ENCODE measurements at places on chromosomes 4 and X.

DNA sequence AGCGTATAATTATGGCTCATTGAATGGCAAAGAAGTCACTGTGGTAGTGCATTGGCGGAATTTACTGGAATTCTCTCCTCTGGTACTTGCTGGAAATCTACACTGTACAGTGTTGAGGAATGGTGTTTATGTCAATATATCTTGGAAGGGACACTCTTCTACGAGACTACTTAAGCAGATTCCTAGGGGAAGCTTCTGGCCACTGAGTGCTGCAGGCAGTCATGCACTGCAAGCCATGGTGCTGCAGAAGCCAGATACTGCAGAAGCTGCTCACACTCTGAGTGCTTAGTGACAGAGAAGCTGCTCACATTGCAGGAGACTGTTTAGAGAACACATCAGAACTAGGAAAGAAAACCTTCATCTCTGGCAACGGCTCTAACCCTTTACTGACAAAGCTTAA is 725.0 kb downstream of the CCSER1 start:
- no peak for DNase-seq

DNA sequence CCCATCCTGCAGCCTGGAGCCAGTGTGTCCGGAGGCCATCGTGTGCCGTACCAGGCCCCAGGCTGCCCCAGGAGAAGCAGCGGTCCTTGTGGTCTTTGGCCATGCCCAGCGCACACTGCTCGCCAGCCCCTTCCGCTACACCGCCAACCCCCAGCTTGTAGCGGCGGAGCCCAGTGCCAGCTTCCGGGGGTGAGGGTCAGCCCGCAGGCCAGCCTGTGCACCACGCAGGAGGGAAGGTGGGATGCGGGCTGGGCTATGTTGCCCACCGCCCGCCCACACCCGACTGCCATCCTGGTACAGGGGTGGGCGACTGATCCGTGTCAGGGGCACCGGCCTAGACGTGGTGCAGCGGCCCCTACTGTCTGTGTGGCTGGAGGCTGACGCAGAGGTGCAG is 7.6 kb upstream of the SRPK3 start:
- DNase-seq = no peak

GRCh38 chr4:11196927-11197522 is 231.7 kb downstream of the HS3ST1 start:
- DNase-seq = no peak

DNA sequence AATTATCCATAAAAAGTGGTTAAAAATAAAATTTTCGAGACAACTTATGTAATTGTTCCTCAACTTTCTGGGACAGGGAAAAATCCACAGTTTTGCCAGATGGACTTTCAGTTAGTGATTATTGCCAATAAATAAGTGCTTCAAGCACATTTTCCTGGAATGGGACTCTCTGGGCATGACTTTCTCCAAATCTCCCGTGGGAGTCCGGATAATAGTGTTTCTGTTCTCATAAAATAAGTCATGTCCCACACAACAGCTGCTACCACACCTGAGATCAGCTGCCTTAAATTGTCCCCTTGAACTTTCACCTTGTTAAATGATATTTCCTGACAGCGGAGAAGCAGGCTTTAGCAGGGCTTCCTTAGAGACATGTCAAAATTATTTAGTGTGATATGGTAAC is 133.4 kb upstream of the NAP1L5 start:
- no peak for DNase-seq

DNA sequence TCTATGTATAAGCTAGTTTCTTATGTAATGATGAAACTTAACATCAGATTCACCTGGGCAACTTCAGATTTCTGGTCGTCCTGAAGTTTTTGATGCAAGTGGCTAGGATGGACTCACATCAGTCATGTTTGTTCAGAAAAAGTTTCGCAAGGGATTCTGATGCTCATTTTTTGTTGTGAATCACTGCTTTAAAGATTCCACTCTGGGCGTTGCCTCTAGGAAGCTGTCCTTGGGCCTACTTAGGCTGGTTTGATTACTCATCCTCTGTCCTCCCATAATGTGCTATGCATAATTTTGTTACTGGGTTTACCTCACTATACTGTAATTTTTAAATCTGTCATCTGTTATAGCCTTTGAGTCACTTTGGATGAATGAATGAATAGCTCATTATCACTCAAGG is 30.8 kb downstream of the HERC3 start:
- DNase-seq = no peak

GRCh38 chrX:119669424-119670037 is 23.4 kb downstream of the SEPTIN6 start:
- peak; percentile 52 for DNase-seq

GRCh38 chr4:109156356-109156755 is 146.1 kb downstream of the COL25A1 start:
- no peak for DNase-seq

DNA sequence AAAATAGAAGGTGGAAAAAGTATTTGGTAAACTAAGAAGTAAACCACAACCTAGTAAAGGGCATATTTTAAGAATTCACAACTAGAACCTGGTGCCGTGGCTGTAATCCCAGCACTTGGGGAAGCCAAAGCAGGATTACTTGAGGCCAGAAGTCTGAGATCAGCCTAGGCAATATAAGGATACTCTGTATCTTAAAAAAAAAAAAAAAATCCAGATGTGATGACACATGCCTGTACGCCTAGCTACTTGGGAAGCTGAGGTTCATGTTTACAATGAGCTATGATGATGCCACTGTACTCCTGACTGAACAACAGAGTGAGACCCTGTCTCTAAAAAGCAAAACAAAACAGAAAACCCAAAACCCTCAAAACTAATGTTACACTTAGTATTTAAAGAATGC is 294.9 kb upstream of the ZCCHC13 start:
- no peak for DNase-seq

DNA sequence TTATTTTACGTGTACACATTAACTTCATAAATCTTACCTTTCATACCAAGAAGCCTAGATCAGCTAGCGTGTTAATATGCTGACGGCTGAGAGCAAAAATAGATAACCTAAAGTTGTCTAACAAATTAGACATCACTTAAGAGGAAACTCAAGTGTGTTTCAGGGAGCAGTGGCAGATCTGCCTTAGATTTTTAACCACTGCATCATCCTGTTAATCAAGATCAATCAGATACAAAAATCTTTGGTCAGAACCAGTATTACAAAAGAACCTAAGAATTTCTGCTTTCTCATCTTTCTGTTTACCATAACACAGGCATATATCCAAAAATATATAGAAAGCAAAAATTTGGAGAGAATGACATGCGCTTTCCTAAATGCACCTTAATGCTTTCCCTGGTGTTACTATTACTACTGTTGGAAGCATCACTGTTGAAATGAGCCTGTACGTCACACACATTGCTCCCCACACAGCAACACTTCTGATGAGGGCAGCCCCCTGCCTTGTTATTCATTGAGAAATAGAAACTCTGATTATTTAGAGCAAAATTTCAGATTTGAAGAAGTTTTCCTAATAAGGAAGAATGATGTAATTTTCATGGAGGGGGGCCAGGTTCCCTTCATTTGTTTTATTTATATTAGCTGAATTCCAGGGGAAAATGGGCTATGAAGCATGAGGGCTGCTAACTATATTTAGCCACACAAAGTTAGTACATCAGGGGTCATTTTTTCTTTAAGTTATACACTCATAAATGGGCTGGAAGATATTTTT is 152.3 kb downstream of the CBR4 start:
- DNase-seq = no peak

DNA sequence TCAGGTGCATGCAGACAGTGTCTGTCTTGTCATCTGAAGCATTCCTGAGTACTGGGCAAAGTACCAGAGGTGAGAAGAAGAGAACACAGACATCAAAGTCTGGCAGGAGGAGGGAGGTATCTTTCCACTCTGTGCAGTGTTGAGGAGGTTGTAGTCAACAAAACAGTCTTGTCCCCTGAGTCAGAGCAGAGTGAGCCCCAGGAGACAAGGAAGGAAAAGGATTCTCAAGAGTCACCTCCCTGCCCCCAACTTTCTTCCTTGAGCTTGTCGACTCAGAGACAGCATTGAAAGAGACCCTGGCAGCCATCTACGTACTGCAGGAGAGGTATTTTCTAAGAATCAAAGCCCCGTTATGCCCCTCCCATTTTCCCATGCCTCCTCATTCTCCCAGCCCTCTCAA is 4.4 kb upstream of the SRPX start:
- DNase-seq = no peak

GRCh38 chr4:85966373-85966772 is 393.5 kb downstream of the MAPK10 start:
- no peak for DNase-seq

- DNase-seq = no peak
Measured at GRCh38 chrX:150429594-150429993, 66.5 kb downstream of the MAMLD1 start.

GRCh38 chr4:184647266-184648053 is 1.8 kb downstream of the CASP3 start:
- no peak for DNase-seq

DNA sequence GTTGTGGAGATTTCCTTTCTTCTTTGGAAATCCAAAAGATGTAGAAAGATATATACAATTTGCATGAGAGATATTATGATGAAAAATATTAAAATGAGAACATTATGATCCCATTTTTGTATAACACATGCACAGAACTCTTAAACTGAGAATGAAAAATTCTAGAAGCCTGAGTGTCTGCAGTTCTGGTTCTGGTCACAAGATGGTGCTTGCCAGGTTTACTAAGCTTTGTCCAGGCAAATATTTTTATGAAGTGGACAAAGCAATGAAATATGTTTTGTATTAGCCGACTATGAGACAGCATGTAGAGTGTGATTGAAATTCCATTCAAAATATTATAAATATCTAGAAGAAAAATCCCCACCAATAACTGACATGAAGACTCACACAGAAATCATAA is 2.2 kb downstream of the PWWP3B start:
- DNase-seq = no peak

- DNase-seq = no peak
Measured at GRCh38 chr4:21366312-21366711, 582.3 kb downstream of the KCNIP4 start.

GRCh38 chrX:96052078-96052477 is 632.6 kb upstream of the DIAPH2 start:
- DNase-seq = no peak

GRCh38 chrX:12949927-12950656 is 24.8 kb upstream of the TMSB4X start:
- DNase-seq = peak; percentile 3

DNA sequence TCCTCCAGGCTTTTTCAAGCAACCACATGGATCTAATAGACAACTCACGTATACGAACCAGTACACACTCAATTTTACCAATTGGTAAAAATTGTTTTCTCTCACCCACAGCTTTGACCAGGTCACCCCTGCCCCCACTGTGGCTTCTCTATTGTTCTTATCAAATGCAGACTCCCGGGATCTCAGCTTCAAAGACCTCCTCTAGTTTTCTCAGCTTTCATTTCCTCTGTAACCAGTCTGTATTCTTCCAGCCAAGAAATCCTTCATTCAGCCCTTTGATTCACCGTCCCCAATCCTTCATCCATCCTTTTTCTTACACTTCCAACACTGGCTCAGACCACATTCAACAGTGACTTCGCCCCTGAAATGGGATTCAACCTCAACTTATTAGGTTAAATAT is 120.7 kb downstream of the CORIN start:
- DNase-seq = no peak

- no peak for DNase-seq
Measured at GRCh38 chr4:32396507-32397070, 1676.4 kb downstream of the PCDH7 start.

- no peak for DNase-seq
Measured at GRCh38 chrX:76014321-76014720, 158.5 kb upstream of the PBDC1 start.

- DNase-seq = no peak
Measured at GRCh38 chr4:38989487-38989886, 42.7 kb downstream of the TMEM156 start.

GRCh38 chr4:177178246-177178645 is 131.4 kb upstream of the NEIL3 start:
- DNase-seq = no peak

DNA sequence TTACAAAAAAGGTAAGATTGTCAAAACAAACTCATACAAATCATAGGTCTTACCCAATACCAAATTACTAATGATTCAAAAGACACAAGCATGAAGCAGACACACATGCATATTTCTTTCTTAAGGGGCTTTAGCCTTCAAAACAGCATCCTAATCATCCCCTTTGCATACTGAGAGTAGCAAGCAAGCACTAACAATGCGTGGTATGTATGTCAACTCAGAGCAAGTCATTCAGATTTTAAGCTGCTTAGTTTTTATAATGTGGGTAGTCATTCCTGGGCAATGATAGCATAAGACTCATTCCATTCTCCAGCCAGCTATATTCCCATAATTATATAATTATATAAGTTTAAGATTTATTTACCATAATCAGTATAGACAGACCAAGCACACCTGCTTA is 219.6 kb downstream of the DKK2 start:
- no peak for DNase-seq

DNA sequence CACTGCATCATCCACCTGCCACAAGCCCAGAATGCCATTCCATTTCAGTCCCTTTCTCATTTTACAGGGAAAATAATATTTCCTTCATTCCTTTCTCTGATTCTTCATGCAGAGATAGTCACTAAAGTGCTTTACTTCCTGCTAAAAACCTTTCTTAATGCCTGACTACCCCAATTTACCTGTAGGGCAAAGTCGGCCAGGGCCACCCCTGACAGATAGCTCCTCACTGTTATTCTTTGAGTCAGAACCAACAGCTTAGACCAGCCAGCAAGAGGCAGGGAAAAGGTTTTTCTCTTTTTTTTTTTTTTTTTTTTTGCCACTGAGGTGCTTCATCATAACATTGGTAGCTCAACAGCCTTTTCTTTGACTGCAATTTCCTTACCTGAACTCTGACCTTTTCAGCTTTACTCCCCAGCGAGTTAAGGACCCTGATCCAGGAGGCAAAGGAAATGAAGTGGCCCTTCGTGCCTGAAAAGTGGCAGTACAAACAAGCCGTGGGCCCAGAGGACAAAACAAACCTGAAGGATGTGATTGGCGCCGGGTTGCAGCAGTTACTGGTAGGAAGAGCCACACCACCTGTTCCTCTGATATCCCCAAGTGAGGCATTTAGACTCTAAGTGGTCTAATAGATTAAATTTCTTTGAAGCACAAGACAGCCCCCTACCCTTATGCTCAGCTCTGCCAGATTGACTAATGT is 85.0 kb downstream of the ALPK1 start:
- DNase-seq = no peak

DNA sequence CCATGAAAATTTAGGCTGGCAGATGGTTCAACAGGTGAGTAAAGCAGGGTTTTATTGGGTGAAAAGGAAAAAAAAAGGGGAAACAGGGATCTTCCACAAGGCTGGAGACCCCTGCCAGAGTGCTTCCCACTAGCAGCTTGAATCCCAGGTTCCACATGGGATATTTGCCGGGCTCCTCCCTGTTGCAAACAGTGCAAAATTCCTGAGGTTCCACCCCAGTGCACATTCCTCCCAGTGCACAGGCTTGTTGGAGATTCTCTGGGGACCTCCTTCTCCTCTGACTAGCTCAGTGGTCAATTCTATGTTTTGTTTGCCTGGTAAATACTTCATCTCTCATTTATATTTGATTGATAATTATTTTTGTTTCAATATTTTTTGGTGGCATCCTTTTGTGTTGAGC is 66.4 kb upstream of the UGT2B15 start:
- DNase-seq = no peak

- DNase-seq = no peak
Measured at GRCh38 chr4:41878991-41879491, 56.2 kb upstream of the TMEM33 start.

DNA sequence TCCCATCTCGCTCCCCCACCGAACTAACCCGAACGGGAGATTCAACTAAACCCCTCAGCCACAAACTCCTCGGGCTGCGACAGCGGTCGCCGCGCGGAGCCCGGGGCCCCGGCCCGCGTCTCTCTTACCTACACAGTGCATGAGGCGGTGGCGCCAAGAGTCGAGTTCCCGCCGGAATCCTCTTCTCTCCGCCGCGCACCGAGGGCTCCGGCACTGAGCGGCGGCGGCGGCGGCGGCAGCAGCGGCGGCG is 160 bp downstream of the LCORL start:
- no peak for DNase-seq

Measured in SHP77 treated with DMSO at 0.1 percent for 48 hours (cell line).